ENCODE measurements at places on chromosomes 2 and 18. TPM values are rescaled to one million over a fixed set of nuclear protein-coding genes. Genes with fewer than 3 reads are reported as not detected.
A peak's percentile ranks its signal among the peaks of the same experiment; 100 is the strongest.

ODC1 gene
- total RNA-seq, result 127 TPM

ASXL3 gene
- total RNA-seq, result 0.42 TPM

GALNT5 gene
- total RNA-seq, result 0.33 TPM

GALNT13 gene
- 0.28 TPM for total RNA-seq

PSMA8 gene
- 0.66 TPM for total RNA-seq

GRHL1 gene
- total RNA-seq, result 1.2 TPM

SNED1 gene
- total RNA-seq, result 7.1 TPM

PLGLB1 gene
- 3.0 TPM for total RNA-seq

RAB27B gene
- 1.5 TPM for total RNA-seq

- peaks cover 20% of the 10 kb centered on the region for H3K36me3 ChIP-seq
- H3K4me3 ChIP-seq, result no peak overlapping the region
- H3K27me3 ChIP-seq, result no peaks in the 10 kb centered on the region
- DNase-seq, result no peak
Observed at GRCh38 chr18:13239171-13239956, 20.8 kb downstream of the LDLRAD4 start.

- H3K4me3 ChIP-seq, result no peak overlapping the region
- no peak overlapping the region for H3K27ac ChIP-seq
- no peaks in the 10 kb centered on the region for H3K27me3 ChIP-seq
- no peak for DNase-seq
- no peaks in the 10 kb centered on the region for H3K36me3 ChIP-seq
- no peaks in the 10 kb centered on the region for H3K4me1 ChIP-seq
Observed at GRCh38 chr18:29644276-29644675, 1398.3 kb downstream of the DSC3 start.

DNA sequence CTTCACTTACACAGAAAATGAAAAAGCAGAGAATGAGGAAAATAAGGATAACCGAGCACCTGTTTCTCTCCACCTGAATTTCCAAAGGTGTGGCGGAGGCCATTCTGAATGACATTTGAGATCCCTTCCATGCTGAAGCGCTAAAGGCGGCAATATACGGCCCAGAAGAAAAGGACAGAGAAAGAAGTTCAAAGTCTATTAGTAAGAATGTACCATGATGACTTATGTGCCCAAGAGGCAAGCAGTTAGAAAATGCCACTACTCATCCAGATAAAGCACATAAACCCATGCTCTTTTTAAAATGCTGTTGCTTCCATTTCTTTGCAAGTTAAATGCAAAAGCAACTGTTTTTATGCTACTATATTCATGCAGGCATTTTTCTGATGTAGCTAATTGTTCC, 37.2 kb downstream of the FEZ2 start:
- no peaks in the 10 kb centered on the region for H3K4me1 ChIP-seq
- no peak overlapping the region for H3K4me3 ChIP-seq
- DNase-seq, result no peak
- no peaks in the 10 kb centered on the region for H3K36me3 ChIP-seq

GRCh38 chr2:86135653-86136052, 29.6 kb downstream of the PTCD3 start:
- H3K27ac ChIP-seq, result no peak overlapping the region
- peaks cover 99% of the 10 kb centered on the region for H3K36me3 ChIP-seq
- H3K4me3 ChIP-seq, result no peak overlapping the region

DNA sequence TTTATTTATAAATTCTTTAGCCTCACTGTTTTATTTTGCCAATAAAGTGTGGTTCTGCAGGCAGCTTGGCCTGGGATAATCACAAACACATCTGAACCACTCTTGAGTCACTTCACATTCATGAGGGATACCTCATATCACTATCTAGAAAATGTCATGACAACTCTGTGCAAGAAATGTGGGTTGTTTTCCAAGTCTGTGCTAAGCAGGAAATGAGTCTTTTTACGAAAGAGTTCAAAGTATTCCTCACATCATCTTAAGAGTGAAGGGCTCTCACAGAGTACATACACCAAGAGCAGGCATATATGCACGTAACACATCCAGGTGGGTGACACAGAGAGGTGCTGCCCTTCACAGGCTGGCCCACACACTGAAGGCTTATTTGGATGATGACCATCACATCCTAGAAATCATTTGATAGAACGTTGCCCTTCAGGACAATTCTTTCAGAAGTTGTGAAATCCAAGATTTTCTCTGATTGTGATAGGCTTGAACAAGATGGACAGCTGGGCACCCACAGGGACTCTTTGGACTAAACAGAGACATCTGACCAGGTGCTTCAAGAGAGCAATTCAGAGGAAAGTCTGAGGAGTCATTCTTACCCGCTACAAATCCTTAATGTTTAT, 811.1 kb upstream of the LRATD1 start:
- H3K27ac ChIP-seq, result no peak overlapping the region
- no peaks in the 10 kb centered on the region for H3K36me3 ChIP-seq
- no peak for DNase-seq
- no peaks in the 10 kb centered on the region for H3K27me3 ChIP-seq
- H3K4me1 ChIP-seq, result no peaks in the 10 kb centered on the region

GRCh38 chr18:48161191-48161910, 230.9 kb upstream of the SMAD2 start:
- peaks cover 36% of the 10 kb centered on the region for H3K27me3 ChIP-seq
- peak overlapping the region; percentile 48 for H3K4me3 ChIP-seq
- H3K4me1 ChIP-seq, result no peaks in the 10 kb centered on the region
- DNase-seq, result peak; percentile 33

DNA sequence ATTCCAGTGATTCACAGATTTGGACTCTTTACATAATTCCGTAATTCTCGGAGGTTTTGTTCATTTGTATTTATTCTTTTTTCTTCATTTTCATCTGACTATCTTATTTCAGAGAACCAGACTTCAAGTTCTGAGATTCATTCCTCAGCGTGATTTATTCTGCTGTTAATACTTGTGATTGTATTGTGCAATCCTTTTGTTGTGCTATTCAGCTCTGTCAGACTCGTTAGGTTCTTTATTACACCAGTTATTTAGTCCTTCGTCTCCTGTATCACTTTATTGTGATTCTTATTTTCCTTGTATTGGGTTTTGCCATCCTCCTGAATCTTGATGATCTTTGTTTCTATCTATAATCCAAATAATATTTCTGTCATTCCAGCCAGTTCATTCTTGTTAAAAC, 529.3 kb upstream of the LRRTM4 start:
- DNase-seq, result no peak
- no peaks in the 10 kb centered on the region for H3K4me1 ChIP-seq
- no peak overlapping the region for H3K27ac ChIP-seq
- no peaks in the 10 kb centered on the region for H3K27me3 ChIP-seq
- H3K4me3 ChIP-seq, result no peak overlapping the region

GRCh38 chr2:26080356-26080755, 46.5 kb downstream of the RAB10 start:
- H3K36me3 ChIP-seq, result no peaks in the 10 kb centered on the region
- H3K4me3 ChIP-seq, result no peak overlapping the region
- H3K4me1 ChIP-seq, result no peaks in the 10 kb centered on the region
- H3K27ac ChIP-seq, result no peak overlapping the region
- no peaks in the 10 kb centered on the region for H3K27me3 ChIP-seq

GRCh38 chr2:127154396-127154795, 47.4 kb upstream of the BIN1 start:
- H3K36me3 ChIP-seq, result no peaks in the 10 kb centered on the region
- no peaks in the 10 kb centered on the region for H3K27me3 ChIP-seq
- H3K4me1 ChIP-seq, result no peaks in the 10 kb centered on the region
- H3K27ac ChIP-seq, result no peak overlapping the region
- H3K4me3 ChIP-seq, result no peak overlapping the region
- DNase-seq, result no peak

DNA sequence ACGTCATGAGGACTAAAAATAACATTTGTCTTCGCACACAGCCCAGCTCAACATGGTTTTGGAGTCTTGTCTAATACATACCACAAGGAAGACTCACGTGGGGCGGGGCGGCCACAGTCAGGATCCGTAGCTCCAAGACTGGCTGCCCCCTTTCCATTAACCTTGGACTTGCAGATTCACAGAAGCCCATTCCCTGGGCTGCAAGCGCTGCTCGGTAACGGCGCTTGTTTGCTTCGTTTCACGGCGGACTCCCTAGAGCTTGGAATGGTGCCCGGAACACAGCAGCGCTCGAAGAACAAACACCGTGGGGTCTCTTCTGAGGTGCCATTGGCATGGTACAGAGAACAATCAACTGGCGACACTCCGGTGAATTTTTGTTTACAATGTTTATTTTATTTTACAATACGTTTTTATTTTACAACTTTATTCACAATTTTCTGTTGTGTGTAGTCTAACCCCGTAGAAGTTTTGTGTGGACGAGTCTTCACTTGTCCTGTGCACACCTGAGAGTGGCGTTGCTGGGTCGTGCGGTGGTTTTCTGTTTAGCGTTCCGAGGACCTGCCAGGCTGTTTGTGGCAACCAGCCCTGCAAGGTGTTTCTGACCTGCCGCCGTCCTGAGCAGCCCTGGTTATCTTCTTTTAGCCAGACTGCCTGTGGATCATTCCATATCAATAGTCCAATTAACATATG, 126.5 kb downstream of the GALR1 start:
- no peak overlapping the region for H3K27ac ChIP-seq
- no peak for DNase-seq

DNA sequence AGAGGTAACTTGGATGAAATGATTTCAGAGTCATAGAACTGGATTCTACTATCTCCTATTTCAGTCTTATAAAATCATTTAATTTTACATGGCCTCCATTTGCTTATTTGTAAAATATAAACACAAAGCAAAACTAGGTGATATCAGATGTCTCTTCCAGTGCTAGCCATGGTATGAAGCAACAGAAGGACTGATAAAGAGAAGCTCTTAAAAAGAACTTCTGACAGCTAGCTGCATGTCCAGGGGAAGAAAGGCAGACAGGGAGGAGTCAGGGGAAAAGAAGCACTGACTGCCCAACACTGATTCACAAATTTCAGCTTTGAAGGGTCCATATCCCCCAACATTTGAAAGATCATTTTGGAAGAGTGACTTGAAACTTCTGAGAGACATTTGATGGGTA, 6.4 kb downstream of the SLC8A1 start:
- H3K27me3 ChIP-seq, result peaks cover 7% of the 10 kb centered on the region
- H3K4me1 ChIP-seq, result peaks cover 3% of the 10 kb centered on the region
- no peak overlapping the region for H3K4me3 ChIP-seq
- DNase-seq, result no peak
- no peak overlapping the region for H3K27ac ChIP-seq

DNA sequence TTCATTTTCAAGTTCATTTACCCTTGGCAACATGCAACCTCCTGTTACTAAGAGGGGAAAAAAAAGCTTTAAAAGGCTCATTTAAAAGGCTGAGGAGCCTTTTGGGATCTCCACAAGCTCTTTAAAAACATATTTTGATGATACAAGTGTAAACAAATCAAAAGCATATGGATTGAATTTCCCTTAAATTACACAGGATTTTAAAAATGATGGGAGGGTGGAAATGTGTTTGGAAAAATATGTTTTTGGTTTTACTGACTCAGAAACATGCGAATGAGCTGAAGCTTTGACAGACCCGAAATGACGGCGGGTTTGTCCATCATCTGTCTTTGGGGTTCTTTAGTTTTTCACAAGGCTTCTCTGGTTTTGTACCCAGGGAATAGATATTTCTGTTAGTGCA, 180.6 kb upstream of the CCDC68 start:
- DNase-seq, result no peak
- no peaks in the 10 kb centered on the region for H3K36me3 ChIP-seq
- H3K4me3 ChIP-seq, result no peak overlapping the region
- no peaks in the 10 kb centered on the region for H3K4me1 ChIP-seq
- no peak overlapping the region for H3K27ac ChIP-seq
- no peaks in the 10 kb centered on the region for H3K27me3 ChIP-seq

GRCh38 chr2:84847326-84848050, 33.4 kb downstream of the TRABD2A start:
- DNase-seq, result no peak
- H3K4me1 ChIP-seq, result peaks cover 46% of the 10 kb centered on the region
- no peaks in the 10 kb centered on the region for H3K36me3 ChIP-seq

DNA sequence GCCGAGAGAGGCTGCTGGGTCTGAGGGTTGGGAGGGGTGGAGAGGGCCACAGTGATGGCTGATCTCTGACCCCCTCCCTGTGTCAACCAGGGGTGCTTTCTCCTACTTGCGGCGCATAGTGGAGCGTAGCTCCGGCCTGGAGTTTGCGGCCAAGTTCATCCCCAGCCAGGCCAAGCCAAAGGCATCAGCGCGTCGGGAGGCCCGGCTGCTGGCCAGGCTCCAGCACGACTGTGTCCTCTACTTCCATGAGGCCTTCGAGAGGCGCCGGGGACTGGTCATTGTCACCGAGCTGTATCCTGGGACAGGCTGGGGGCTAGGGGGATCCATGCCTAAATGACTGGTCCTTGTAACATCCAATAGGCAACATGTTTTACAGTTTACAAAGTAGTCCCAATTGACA, 20.9 kb upstream of the GMPPA start:
- H3K27me3 ChIP-seq, result peaks cover 6% of the 10 kb centered on the region
- H3K36me3 ChIP-seq, result no peaks in the 10 kb centered on the region
- no peak for DNase-seq
- no peaks in the 10 kb centered on the region for H3K4me1 ChIP-seq

DNA sequence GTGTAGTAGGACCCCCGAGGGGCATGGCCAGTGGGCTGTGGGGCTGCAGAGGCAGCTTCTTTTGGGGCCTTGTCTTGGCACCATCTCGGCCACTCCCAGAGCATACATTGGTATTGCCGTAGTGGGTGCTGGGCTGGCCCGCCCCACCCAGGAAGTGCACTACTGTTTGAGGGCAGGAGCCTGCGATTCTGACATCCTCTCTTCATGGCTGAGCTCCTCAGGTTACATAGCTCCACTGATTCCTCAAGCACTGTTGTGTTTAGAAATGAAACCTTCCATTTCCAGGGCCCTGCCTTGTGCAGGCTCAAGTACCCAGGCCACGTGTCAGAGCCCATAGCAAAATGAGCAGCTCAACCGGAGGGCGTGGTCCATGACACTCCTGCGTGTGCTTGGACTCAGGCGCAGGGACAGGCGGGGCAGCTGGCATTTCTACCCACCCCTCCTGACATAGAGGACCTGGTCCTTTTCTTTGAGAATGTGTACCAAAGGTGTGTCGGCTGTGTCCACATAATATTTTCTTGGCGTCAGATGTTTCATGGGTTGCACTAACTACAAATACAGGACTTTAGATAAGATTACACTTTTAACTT, 67.9 kb downstream of the DGKD start:
- peak overlapping the region; percentile 18 for H3K27ac ChIP-seq
- no peaks in the 10 kb centered on the region for H3K27me3 ChIP-seq
- H3K4me1 ChIP-seq, result peaks cover 30% of the 10 kb centered on the region
- H3K4me3 ChIP-seq, result no peak overlapping the region

DNA sequence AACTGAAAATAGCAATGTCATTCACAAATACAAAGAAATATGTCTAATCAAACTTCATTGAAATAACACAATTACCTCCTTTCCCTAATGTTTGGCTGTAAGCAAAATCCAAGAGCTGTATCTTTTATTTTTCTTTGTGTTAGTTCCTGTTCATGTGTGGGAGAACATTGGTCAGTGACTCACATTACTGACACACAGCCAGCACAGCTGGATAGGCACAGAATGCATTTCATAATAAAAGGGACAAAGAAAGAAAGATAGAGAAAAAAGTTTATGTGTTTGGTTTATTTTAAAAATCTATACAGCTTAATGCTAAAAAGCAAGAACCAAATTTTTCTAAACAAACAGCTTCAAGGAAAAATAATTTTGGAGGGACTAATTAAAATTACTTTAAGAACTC, 185.6 kb upstream of the COL3A1 start:
- H3K36me3 ChIP-seq, result no peaks in the 10 kb centered on the region
- no peak overlapping the region for H3K4me3 ChIP-seq

GRCh38 chr18:75799449-75800330, 372.2 kb upstream of the SMIM21 start:
- no peak overlapping the region for H3K27ac ChIP-seq
- no peaks in the 10 kb centered on the region for H3K36me3 ChIP-seq
- H3K27me3 ChIP-seq, result no peaks in the 10 kb centered on the region
- H3K4me1 ChIP-seq, result no peaks in the 10 kb centered on the region

GRCh38 chr2:147600223-147600622, 244.6 kb upstream of the ACVR2A start:
- H3K4me3 ChIP-seq, result no peak overlapping the region
- no peaks in the 10 kb centered on the region for H3K36me3 ChIP-seq
- no peak overlapping the region for H3K27ac ChIP-seq
- H3K4me1 ChIP-seq, result no peaks in the 10 kb centered on the region

All from thymus (tissue), 14 donors.